ENCODE measurements at places on chromosomes 2 and 18.

DNA sequence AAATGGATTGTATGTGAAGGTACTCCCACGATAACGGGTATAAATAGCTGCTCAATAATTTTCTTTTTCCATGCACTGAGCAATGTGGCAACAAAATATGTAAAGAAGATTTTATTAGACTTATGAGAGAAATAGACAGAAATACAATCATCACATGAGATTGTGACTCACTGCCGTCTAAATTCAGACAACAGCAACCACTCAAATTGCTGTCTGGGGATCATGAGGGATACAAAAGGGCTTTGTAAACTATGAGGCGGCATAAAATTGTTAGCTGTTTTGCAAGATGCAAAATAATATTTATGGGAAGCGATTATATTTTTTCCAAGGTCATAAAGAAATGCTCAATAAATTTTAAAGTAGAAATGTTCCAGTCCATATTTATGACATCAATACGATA lies 259.1 kb upstream of the AGAP1 start:
- no peak for DNase-seq

DNA sequence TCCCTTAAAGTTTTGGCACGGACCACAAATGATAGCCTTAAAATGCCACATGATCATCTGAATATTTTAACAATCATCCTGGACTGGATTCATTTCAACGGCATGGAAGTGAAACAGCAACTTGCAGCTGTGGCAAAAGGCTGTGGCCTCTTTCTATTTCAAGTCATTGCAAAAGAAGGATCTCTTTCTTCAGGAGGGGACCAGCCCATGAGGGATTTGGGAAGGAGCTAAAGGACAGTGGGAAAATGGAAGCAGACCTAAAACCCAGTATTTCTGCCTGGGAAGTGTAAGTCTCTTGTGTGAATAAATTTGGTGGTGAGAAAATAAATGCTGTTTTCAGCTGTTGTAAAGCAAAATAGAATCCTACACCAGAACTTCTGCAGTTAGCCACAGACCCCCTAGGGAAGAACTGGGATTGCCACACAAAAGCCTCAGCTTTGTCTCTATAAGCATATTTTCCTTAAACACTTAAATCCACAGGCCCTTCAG lies 107.3 kb upstream of the ZFP36L2 start:
- no peak for DNase-seq

DNA sequence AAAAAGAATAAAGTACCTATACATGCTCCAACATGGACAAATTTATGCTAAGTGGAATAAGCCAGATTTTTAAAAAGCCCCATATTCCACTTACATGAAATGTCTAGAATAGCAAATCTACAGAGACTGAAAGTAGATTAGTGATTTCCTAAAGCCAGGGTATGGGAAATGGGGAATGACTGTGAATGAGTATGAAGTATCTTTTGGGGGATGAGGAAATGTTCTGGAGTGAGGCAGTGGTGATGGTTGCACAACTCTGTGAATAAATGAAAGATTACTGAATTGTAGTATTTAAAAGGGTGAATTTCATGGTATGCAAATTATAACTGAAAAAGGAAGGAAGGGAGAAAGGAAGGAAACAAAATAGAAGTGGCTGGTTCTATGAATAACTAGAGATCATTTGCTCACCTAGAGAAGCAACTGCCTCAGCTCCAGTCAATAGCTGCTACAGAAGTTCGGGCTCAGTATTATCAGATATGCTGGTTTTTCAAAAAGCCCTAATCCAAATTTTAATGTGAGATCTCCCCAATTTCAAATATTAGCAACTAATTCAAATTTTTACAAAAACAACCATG lies 39.3 kb downstream of the MAP3K2 start:
- no peak for DNase-seq

DNA sequence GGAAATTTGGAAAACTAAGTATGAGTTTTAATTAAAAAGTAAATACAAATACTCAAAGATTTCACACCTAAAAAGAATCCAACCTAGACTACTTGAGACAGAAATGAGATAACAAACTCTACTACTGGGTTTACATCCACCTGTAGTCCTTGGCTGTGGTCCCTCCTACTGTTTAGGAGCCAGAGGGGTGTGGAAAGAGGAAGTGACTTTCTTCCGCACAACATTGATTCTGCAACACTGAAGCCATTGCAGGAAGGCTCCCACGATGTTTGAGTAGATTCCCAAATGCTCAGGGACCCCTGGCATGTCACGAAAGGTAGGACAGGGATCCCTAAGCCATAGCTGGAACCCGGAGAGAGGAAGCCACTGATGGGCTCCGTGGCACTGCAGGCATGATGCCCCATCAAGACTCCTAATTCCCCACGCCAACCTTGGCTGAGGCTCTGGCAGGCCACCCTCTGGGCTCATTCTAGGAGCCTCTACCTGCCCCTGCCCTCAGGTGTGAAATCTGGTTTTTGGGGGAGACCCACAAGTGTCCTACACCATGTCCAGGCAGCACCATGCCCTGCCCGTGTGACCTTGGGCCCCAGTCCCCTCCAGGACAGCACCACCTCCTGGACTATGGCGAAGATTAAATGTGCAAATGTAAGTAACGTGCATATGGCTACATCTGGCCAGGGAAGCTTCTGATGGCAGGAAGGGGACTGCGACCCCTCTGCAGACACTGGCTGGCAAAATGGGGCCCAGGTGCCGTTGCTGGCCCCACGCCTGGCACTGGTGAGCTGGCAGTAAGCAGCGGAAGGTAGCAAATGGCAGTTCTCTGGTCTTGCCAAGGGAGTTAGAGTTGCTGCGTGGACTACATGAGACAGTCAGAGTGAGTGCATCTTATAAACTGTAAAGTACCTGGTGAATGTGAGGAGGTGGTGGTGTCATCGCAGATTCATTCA lies 38.2 kb upstream of the MAL start:
- DNase-seq: no peak

DNA sequence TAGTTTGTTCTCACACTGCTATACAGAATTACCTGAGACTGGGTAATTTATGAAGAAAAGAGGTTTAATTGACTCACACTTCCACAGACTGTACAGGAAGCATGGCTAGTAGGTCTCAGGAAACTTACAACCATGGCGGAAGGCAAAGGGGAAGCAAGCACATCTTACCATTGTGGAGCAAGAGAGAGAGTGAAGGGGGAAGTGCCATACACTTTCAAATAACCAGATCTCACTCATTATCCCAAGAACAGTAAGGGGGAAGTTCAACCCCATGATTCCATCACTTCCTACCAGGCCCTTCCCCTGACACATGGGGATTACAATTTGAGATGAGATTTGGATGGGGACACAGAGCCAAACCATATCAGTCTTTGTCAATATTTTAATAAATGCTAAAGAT lies 5.0 kb upstream of the CRYGB start:
- no peak for DNase-seq

DNA sequence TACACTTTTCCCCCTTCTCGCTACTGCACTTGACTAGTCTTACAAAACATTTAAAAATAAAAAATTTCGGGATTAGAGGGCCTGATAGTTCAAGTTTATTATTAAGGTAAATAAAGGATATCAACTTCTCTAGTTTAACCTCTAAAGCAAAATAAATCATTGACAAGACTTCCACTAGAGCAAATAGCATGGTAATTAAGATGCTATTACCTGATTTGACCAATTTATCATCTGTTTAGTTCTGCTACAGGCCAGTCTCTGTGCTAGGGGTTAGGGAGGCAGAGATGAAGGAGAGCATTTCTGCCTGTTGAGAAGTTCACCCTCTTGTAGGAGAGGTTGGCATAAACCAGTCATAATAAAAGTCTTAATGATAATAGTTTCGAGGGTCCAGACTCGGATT lies 34.0 kb downstream of the RHOB start:
- DNase-seq: no peak

GRCh38 chr2:169711751-169712509 lies 17.7 kb downstream of the PHOSPHO2 start:
- DNase-seq: no peak

- no peak for DNase-seq
Observed at GRCh38 chr18:41899535-41899934, 55.5 kb upstream of the PIK3C3 start.

- no peak for DNase-seq
Observed at GRCh38 chr2:43460611-43461365, 135.1 kb downstream of the THADA start.

DNA sequence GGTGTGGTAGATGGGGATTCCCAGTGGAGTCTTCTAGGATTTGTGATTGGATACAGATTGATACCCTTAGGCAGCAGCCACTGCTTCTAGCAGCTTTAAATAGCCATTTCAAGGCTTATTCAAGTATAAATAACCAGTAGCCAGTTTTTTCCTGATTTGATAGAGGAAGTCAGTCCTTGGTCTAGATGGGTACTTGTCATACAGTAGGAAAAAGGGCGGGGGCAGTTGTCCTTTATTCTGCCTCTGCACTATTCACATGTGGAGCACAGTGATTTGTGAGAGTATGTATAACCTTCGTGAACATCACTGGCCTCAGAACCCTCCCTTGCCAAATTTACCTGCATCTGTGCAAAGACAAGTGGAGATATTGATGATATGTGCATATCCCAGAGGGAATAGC lies 6.8 kb downstream of the PPP1CB start:
- DNase-seq: no peak

GRCh38 chr2:241308267-241308666 lies 7.2 kb downstream of the HDLBP start:
- DNase-seq: no peak

DNA sequence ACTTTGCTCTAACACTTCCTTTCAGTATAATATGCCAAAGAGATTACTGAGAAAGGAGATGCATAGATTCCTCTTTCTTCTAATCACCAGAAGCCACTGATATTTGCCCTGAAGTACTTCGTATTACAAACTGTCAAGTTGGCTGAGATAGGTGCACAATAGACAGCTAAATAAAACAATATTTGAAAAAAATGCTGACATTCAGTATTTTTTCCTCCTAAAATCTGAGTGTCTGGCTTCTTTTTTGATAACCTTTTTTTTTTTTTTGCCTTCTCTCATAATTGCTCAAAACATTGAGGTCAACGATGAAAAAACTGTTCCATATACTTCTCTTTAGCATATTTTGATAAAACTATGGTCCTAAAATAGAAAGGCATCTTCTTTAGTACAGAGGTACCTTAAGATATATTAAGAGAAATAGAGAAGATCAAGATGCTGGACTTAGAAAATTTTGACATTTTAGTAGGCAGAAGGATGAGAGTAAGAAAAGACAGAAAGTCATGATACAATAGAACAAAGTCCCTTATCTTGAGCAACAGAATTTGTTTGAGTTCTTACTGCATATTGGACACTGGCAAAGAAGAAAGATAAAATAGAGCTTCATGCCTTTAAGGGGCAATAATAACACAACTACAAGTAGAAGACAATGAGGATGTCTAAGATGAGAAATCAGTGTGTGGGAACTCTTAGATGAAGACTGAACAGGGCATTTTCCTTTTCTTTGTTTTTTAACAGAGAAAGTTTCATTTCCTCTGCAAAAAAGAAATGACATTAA lies 220.7 kb downstream of the PTH2R start:
- no peak for DNase-seq

DNA sequence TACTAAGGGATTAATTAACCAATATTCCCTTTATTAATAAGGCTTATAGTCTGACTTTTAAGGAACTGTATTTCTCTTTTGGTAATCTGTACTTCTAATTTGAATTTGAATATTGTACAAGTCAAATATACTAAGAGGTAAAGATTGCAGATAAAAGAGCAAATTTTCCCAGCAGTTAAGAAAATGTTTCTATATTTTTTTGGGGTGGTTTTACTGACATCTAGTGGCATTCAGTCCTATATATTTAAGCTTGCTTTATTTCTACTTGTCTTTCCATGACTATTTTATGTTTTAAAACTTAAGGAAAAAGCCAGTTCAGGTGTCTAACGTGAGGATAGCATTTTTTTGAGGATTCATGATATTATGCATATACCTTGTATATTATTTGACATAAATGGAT lies 41.6 kb downstream of the TDRD15 start:
- no peak for DNase-seq

DNA sequence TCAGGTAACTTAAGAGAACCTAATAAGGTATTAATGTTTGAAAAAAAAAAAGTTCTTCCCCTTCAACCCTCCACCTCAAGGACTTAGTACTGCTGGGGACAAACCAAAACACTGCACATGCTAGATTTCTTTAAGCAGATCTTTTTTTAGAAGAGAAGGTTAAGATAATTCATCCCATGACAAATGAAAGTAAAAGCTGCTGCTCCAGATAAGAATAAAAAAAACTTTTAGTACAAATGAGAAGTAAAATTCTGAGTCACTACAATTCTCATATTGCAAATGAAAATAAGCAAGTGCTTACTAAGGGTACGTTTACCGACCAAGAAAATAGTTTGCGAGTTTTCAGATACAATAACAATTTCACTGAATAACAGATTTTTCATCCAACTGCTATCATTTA lies 8.9 kb downstream of the STAM2 start:
- DNase-seq: no peak

DNA sequence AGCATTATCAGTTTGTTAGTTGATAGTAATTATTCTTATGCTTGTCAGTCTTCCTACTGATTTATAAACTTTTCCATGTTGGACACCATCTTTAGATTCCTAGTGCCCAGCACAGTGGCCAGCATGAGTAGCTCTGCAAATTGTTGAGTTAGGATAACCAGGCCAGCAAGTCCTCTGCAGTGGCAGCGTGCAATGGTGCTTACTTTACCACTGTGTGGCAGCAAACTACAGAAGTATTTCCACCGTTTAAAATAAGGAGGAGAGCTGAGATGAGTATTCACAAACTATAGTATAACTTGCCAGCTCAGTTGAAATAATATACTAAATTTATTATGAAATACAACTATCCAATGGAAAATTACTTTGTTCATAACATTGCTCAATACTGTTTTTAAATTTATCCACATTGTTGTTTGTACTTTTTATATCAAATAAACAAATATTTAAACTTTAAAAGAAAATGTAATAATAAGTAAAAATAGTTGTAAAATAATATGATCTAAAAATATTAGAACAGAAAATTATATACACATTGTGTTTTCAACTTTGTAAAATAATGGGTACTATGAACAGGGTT lies 9.3 kb upstream of the THADA start:
- peak; percentile 38 for DNase-seq

GRCh38 chr18:9658087-9658641 lies 43.8 kb upstream of the PPP4R1 start:
- no peak for DNase-seq
